ENCODE measurements at places on chromosomes 4 and X. TPM values are rescaled to one million over a fixed set of nuclear protein-coding genes. Genes with fewer than 3 reads are reported as not detected.

Gene SLITRK2
- polyA plus RNA-seq = 0.15 TPM

Gene DYNLT3
- polyA plus RNA-seq = 9.8 TPM

- DNase-seq = no peak
These were observed 11.0 kb upstream of the VCX3B start for GRCh38 chrX:8453611-8454010.

DNA sequence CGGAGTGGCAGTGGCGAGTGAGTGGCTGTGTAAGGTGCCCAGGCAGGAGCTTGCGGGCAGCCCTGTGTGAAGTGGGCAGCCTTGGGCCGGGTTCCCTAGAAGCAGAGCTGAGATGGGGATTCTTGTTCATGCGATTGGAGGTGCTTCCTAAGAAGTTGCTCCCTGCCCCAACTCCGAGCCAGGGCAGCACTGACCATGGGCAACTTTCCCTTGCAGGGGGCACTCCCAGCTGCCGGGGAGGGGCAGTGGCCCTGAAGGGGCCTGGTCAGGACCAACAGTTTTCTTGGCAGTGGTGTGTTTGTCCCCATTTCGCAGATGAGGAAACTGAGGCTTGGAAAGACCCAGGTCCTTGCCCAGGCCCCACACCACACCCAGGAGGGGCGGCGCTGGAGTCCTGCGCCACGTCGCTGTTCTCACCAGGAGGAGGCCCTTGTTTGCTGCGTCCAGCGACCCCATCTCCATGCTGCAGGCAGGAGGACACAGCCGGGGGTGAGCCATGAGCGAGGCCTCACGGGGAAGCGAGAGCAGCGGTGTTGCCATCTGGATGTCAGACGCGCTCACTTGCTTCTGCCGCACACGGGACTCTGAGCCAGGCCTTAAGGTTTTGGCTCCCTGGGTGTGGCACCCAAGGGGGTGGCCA is 68.9 kb downstream of the TRMT44 start:
- DNase-seq = no peak

Gene PRSS12
- polyA plus RNA-seq = 0.01 TPM

DNA sequence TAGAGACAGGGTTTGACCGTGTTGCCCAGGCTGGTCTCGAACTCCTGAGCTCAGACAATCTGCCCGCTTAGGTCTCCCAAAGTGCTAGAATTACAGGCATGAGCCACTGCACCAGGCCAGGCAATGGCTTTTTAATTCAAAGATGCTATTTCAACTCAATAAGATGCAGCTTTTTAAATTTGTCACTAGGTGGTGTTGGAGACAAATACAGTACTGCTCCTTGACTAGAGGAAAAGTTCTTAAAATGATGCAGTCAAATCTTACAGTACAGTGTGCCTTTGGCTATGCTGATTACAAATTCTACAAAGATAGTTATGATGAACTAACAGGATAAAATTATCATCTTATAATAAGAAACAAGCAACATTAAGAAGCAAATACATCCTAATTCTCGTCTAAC is 441.1 kb downstream of the KCNIP4 start:
- DNase-seq = no peak

GRCh38 chrX:12570859-12571501 is 220.2 kb upstream of the PRPS2 start:
- no peak for DNase-seq

Gene NHS
- 0.38 TPM for polyA plus RNA-seq

Gene COL4A6
- 2.9 TPM for polyA plus RNA-seq

DNA sequence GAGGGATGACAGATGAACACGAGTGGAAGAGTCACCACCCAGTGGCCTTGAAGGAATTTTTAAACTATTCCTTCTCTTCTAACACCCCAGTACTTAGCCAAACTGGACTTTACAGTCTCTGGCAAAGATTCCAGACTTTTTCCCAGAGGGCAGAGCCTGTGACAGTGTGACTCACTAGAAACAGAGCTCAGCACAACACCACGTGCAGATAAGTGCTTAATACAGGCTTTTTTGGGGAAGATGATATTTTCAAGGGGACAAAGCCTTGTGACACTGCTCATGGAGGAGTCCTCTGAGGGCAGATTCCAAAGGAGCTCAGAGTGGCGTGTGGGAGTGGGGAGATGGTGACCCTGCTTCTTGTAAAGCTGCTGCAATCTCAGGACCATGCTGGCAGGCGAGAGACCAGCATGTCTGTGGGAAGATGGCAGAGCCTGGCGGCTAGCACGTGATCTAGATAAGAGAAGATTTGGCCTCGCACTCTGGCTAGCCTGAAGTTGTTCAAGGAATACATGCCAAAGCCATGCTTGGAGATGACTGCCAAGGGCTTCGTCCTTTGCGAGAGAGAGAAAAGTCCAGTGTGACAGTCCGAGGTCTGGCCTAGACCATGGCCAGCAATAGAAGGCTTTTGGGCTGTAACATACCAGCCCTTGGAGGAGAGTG is 2.4 kb downstream of the RAB33A start:
- DNase-seq = peak; percentile 22

Gene SSX2B
- not detected for polyA plus RNA-seq

DNA sequence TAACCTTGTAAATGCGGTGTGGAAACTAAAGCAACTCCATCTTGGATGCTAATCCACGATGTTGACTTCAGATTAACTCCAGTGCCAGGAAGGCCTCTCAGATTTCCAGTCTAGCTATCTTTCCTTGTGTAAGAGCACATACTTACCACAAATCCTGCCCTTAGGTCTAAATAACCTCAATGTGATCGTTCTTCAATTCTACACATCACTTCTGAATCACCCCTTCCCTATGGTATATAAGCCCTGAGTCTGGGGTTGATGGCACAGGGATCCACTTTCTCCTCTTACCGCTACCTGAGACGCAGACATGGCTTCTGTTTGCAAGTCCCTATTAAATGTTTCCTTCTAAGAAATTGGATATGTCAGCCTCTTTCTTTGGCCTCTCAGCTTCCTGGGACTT is 17.5 kb upstream of the ZNF41 start:
- DNase-seq = no peak

- no peak for DNase-seq
These were observed 160.5 kb downstream of the LRBA start for GRCh38 chr4:150854600-150854999.

- DNase-seq = no peak
These were observed 201.0 kb downstream of the FBXW7 start for GRCh38 chr4:152334931-152335330.

Data from heart left ventricle (tissue), 16 donors.